ENCODE measurements at places on chromosomes 11 and 22.
A peak's percentile ranks its signal among the peaks of the same experiment; 100 is the strongest.

- no peak for DNase-seq
Measured at GRCh38 chr11:3196161-3197043, 22.2 kb downstream of the MRGPRG start.

DNA sequence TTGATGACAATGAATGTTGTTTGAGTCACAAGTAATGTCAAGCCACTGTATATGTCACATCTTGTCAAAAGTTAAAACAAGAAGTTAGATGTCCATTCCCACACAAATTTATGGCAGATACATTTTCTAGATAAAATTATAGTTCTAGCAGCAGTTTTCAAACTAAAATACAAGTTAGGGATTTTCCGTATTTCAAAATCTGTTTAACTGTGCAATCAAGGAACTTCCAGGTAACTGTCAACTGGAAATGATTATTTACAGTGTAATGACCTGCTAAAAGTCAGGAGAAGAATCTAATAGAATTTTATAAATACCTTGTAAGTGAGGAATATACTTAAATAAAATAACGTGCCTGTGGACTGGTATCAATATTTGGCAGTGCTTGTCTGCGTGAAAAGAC is 111.5 kb downstream of the PDE3B start:
- no peak for DNase-seq

DNA sequence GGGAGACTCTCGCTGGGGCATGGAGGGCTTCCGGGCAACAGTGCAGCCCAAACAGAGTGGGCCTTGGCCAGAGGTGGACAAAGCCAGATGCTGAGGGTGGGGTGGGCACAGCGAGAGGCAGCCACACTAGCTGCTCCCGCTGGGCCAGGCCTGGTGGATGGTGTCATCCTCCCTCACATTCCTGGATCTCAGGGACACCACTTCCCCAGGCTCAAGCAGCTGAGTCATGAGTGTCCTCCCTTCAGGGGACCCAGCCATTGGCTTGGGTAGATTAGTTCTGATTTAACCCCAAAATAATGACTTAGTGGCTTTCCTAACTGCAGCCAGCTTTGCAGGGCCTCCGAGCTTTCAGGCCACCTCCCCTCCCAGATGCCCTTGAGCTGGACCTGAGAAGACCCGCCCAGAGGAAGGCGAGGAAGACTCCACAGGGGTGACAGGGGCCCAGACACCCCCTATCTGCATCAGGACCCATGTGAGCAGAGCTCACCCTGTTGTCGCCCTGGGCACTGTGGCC is 25.9 kb upstream of the WNT7B start:
- DNase-seq: peak; percentile 21

DNA sequence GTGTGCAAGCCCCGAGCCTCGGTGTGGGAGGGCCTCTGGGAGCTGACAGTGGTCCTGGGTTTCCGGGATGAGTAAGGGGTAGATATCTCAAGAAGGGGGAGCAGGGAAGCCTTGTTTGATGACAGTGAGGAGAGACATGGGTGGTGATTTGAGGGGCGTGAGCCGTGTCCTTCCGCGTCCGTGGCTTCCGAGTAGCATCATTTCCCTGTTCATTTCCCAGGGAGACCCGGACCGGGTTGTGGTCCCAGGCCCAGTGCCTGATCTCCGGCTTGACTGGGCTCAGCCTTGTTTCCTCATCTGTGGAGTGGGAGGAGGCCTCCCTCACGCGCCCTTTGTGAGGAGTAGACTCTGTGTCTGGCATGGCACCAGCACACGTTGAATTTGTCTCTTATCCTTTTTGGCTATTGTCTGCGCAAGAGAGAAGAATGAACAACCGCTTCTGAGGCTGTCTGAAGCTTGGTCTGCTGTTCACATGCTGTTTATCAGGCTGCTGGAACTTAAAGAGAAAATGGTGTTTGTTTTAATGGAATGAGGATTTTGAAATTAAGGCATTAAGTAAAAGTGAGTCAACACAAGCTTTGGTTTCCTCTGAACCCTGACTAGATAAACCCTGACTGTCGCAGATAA is 348.5 kb downstream of the TBC1D22A start:
- DNase-seq: no peak

DNA sequence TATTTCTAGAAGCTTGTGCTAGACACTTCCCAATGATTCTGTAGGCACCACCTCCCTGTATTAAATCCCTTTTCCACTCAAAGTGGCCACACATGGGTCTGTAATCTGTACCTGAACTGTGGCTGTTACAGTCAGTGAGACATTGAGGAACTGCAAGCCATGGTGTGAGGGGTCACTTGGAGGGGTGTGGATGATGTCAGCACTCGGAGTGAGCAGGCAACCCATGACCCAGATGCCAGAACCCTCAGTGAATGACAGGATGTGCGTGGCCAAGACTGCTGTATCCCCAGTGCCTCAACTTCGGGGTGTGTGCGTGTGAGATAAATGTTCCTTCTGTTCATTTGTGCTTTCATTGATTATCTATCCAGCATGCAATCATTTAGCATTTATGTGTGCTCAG is 14.7 kb upstream of the SHANK3 start:
- DNase-seq: no peak

DNA sequence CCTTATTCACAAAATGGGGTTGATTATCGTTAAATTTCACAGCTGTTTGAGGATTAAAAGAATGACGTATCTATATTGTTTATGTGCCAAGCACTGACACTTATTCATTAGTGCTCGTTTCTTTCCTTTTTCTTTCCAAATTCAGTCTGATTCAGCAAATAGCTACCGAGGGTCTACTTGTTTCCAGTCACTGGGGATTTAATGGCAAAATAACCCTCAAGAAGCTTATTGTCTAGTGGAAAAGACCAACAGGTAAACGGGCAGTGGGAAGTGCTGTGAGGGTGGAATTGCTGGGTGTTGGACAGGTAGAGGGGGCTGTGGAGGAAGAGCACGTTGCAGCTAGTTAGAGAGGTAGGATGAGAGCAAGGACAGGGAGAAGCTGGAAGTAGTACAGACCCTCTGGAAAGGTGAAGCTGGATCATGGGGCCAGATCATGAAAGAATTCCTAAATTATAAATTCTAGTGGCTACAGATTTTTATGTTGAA is 48.3 kb upstream of the BIRC3 start:
- no peak for DNase-seq

GRCh38 chr22:35502836-35503235 is 37.8 kb upstream of the RASD2 start:
- no peak for DNase-seq

- DNase-seq: no peak
Measured at GRCh38 chr11:115284773-115285172, 219.4 kb downstream of the CADM1 start.

GRCh38 chr22:48101704-48102103 is 1339.3 kb downstream of the TBC1D22A start:
- DNase-seq: no peak

DNA sequence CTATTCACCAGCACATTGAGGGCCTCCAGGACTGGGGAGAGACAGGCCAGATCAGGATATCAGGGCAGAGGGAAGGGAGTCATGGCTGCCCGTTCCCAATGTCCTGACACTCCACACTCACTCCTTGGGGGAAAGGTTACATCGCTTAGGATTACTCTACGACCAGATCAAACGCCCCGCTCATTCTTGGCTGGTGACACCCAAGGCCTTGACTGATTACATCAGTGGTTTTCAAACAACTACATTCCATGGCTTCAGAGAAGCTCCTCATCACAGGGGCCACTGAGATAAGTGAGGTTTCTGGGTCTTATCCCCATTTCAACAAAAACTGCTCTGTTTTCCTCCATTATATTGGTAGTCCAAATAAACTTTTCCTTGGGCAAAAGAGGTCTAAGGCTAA is 15.0 kb downstream of the UBE2L6 start:
- DNase-seq: no peak

DNA sequence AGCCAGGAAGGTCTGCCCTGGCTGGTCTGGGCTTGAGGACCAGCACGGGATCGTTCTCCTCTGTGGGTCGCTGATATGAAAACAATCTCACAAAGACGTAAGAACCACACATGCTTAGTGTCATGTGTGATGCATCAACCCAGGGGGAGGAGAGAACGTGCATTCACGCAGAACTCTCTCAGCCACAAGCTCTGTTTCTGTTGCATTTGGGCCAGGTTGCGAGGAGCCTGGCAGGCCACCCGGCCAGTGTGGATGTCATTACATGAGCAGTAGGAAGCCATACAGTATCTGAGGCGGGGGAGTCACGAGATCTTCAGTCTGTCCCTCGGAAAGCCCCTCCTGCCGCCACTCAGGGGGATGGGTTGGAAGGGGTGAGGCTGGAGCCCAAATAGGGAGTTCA is 53.1 kb upstream of the KCNQ1OT1 start:
- DNase-seq: peak; percentile 15

- DNase-seq: no peak
Measured at GRCh38 chr22:29307596-29308147, 1.2 kb downstream of the GAS2L1 start.

DNA sequence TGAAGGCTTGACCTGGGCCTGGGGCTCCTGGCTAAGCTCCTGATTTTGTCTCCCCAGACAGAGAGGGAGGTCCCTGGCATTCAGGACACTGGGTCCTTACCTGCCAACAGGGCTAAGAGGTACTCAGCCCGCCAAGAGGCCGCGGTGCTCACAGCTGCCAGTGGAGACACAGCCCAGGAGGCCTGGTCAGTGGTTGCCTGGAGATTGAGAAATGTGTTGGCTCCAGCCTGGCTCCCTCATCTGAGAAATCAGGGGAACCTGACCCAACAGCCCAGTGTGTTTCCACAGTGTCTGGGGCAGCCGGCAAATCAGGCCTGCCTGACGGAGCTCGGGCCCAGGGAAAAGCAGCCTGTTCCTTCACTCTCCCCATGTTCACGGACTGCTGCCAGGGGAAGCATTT is 79.4 kb upstream of the NAV2 start:
- DNase-seq: peak; percentile 30

GRCh38 chr22:28009272-28009827 is 90.3 kb upstream of the PITPNB start:
- peak; percentile 87 for DNase-seq

- no peak for DNase-seq
Measured at GRCh38 chr11:86930957-86931547, 24.1 kb downstream of the FZD4 start.

- no peak for DNase-seq
Measured at GRCh38 chr11:62962391-62962790, 22.4 kb downstream of the SLC22A6 start.

DNA sequence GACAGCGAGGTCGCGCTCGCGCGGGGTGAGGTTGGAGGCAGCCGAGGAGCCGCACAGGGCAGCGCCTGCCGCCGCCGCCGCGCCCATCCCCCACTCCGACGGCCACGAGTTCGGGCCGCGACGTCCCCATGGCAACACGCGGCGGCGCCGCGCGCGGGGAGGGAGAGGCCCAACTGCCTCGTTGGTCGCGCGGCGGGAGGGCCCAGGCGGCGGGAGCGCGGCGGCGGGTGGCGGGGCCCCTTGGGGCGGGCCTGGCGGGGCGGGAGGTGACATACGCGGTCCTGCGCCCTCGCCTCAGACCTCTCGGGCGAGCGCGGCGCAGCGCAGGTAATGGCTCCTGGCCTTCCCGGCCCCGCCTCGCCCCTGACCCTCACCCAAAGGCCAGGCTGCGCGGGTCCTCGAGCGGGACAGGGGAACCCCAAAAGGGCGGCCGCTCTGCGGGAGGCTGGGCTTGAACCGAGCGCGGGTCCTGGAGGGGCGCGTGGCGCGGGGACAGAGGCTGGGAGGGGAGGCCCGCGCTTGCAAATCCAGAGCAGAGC is at the start of gene DEUP1:
DEUP1 (plus strand) TSS at position 297 of the 539 bp plus-strand sequence. CDS start 1,518 bp downstream, outside the sequence.
- DNase-seq: peak; percentile 64

DNA sequence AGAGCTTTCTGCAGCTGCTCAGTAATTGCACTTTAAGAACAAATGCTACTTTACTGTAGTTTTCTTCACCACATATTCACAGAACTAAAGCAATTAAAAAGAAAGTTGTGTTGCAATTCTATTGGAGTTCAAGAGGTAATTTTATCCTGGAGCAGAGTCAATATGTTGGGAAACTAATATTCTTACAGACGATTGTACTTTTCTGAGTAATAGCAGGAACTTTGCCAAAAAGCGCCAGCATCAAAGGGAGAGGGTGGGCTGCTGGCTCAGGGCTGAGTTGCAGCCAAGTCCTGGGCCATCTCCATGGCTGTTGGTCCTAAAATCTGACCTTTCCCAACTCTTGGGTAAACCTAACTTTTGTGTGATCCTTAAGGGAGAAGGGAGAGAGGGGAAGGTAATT is 73.6 kb upstream of the MYO18B start:
- peak; percentile 22 for DNase-seq

GRCh38 chr22:34416022-34416860 is 496.0 kb upstream of the LARGE1 start:
- DNase-seq: no peak

- no peak for DNase-seq
Measured at GRCh38 chr22:17410576-17410975, 41.3 kb downstream of the CECR2 start.

- peak; percentile 82 for DNase-seq
Measured at GRCh38 chr11:12377824-12378593, 638 bp downstream of the PARVA start.

GRCh38 chr11:65911682-65912568 is 6.9 kb downstream of the C11orf68 start:
- DNase-seq: peak; percentile 81

- DNase-seq: no peak
Measured at GRCh38 chr11:2095542-2095941, 43.6 kb downstream of the IGF2 start.

DNA sequence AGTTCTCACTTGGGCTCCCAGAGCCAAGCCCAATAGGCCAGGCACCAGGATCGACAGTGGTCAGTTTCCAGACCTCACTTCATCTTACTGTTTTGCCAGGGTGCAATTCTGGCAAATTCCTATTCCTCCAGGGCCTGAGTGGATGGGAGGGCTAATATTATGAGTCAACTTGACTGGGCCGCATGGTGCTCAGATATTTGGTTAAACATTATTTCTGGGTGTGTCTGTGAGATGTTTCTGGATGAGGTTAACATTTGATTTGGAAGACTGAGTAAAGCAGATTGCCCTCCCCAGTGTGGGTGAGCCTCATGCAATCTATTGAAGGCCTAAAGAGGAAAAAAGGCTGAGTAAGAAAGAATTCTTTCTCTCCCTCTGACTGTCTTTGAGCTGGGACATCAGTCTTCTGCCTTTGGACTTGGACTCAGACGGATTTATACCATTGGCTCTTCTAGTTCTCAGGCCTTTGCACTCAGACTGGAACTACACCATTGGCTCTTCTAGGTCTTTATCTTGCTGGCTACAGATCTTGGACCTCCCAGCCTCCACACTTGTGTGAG is 132.9 kb upstream of the ZBED5 start:
- DNase-seq: no peak

GRCh38 chr22:48182031-48182430 is 1419.6 kb downstream of the TBC1D22A start:
- DNase-seq: no peak

DNA sequence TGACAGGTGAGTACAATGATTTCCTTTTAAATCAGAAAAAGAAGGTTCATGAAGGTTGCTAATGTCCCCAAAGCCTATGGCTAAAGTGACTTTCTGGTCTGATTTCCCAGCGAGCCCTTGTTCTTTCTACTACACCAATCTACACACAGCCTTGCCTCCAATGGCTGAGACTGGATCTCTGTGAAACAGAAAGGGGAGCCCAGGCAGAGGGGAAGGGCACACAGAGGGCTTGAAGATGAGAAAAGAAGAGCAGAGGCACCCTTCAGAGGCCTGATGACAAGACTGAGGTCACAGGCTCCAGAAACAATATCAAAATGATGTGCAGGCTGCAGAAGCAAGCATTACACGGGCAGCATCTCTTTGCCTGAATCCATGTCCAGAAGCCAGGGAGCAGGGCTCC is 1.5 kb downstream of the SYN3 start:
- no peak for DNase-seq

GRCh38 chr11:104205838-104206237 is 41.9 kb upstream of the PDGFD start:
- DNase-seq: no peak
